ENCODE measurements at places on chromosomes 13 and 19.

- DNase-seq, result no peak
These were observed 17.1 kb upstream of the CLC start for GRCh38 chr19:39754971-39755370.

DNA sequence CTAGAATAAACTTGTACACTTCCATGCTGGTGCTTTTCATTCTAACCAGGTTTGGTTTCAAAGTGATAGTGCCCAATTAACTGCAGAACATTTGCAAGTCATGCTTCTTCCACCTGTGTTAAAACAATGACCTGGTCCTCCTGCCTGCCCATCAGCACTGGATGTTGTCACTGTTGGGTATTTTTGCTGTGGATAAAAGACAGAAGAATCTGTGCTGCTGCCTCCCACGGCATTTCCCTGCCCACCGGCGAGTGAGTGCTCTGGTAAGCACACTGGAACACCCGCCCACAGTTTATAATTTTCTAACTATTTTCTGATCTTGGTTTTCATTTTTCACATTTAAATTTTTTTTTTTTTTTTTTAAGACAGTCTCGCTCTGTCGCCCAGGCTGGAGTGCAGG lies 2.3 kb upstream of the AKAP8 start:
- no peak for DNase-seq

DNA sequence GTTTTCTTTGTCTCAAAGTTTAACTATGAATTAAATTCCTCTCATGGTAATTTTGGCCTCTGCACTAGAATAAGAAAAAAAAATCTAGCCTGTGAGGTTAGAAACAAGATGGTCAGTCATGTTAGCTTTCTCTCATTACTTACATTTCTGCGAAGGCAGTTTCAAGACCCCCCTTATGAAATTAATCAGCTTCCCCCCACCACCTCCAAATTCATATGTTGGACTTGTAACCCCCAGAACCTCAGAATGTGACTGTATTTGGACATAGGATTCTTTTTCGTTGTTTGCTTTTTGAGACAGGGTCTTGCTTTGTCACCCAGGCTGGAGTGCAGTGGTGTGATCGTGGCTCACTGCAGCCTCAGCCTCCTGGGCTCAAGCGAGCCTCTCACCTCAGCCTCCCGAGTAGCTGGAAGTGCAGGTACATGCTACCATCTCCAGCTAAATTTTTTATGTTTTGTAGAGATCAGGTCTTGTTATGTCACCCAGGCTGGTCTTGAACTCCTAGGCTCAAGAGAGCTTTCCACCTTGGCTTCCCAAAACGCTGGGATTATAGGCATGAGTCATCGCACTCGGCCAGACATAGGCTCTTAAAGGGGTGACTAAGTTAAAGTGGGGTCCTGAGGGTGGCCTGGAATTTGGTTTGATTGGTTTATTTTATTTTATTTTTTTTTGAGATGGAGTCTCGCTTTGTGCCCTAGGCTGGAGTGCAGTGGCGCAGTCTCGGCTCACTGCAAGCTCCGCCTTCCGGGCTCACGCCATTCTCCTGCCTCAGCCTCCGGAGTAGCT lies 1.4 kb downstream of the PLA2G4C start:
- DNase-seq, result no peak

- DNase-seq, result no peak
These were observed 714 bp downstream of the POLRMT start for GRCh38 chr19:632579-633067.

- DNase-seq, result no peak
These were observed 217.8 kb downstream of the LHFPL6 start for GRCh38 chr13:39385154-39385553.

DNA sequence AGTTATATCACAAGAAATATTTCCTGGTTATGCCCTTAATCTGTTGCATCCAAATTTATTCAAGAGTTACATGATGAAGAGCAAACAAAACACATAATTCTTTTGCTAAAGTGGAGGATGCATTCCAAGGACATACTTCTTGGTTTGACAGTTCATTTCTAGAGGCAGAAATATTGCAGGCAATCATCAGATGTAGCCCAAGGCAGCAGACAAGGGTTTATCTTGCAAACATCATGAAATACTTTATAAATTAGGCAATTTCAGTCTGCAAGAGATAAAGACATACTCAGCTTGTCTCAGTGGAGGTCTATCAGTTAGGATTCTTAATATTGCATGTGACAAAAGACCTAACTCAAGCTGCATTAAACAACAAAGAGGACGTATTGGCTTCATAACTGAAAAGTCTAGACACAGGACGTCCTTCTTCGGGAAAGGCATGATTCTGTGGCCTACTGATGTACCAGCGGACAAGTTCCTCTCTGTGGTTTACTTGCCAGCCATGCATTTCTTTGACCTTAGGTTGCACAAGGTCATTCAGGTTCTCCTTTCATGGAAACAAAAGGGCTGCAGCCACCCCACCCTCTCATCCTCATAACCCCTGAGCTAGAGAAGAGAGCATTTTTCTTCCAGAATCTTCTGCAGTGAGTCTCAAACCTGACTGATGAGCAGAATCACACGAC lies 204.1 kb downstream of the KATNAL1 start:
- DNase-seq, result no peak

DNA sequence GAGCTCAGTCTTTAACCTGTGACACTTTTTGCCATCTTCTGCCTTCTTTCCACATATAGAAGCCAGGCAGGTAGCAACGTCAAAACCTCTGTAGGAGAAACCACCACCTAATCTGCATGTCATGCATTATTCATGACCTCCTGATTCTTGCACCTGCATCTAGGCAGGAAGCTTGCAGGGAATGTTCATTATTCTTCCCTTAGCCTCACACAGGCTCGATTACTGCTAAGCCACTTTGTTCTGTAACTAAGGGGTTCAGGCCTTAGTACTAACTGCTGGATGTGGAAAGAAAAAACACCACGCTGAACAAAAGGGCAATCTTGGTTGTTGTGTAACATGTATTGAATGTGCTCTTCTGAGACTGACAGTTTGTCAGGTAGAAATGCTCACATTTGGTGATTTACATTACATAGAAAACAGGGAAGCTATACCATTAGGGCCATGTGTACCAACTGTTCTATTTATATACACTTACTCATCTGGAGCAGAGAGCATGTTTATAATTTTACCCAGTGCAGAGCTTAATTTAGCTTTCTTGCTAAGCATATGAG lies 366.9 kb downstream of the KLF12 start:
- no peak for DNase-seq

DNA sequence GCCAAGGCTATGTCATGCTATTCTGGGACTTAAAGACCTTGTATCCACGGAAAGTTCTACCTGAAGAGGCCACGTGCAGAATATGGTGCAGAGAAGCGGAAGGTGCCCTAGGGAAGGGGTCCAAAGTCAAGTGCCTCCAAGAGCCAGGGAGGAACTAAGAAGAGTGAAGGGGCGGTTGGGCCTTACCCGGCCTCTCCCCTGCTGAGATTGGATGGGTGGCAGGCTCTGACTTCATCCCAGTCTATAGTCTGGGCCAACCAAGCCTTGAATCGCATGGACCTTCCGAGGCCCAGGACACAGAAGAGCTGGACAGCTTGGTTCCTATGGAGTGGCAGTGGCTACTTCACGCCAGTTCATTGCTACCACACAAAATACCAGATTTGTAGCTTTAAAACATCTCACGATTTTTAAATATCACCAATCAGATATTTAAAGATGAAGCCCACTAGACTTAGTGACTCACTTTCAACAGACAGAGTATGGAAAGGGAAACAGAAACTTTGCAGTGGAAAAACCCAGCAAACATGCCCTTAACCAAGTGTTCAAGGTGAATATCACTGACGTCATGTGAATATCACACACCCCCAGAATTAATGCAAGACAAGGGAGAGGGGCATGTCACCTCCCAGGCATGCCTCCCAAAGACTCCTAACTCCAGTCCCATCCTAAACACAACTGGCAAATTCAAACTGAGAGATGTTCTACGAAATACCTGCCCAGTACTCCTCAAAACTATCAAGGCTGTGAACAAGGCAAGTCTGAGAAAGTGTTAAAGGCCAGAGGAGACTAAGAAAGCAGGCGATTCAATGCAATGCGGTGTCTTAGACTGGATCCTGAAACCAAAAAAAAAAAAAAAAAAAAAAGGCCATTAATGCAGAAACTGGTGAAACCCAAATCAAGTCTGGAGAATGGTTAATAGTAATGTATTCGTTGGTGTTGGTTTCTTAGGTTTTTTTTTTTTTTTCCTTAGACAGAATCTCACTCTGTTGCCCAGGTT lies 10.2 kb downstream of the C19orf12 start:
- no peak for DNase-seq

DNA sequence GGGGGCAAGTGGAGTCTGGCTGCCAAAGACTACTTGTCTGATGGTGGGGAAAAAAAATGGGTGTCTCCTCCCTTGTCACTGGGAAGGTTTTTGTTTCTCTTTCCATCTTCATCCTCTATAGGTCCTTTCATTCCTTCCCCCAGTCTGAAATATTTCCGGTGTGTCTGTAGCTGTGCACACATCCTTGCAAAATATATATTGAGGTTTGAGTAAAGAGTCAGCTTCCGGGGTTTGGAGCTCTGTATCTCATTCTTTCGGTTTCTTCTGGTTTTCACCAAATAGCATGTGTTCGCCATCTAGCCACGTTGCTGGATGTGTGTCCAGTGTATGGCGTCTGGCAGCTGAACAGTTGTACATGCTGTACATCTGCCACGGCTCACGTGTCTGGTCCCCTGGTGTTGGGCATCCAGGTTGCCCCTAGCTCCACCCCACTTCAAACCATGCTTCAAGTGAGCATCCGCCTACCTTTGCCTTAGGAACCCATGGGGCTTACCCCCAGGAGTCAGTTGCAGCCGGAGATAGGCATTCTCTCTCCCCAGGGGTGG lies 142.2 kb downstream of the SIPA1L3 start:
- peak; percentile 82 for DNase-seq

DNA sequence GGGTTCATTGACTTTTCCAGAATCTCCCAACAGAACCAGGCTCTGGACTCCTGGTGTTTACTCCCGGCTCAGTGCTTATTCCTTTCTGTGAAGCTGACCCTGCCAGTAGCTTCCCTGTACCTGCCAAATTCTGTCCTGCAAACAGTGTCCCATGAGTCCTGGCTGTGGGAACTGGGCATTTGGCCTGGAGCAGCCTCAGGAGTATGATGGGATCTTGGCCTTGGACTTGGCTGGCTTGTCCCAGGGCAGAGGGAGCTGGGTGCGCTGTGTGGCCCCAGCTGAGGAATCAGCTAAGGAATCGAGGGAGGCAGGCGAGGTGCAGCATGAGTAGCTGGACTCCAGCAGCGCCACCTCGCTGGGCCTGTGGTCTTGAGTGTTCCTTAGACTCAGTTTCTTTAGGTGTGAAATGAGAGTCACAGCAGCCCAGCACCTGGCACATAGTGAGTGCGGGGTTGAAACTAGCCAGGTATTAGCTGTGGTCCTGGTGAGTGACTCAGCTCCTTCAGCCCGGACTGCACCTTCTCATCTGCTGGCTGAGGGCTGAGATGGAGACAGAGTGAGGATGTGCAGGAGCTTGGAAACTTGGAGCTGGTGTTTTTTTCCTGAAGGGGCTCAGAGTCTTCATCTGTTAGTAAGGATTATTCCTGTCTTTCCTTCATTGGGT lies 10.4 kb downstream of the CLASRP start:
- no peak for DNase-seq

GRCh38 chr13:84946192-84946591 lies 853.0 kb downstream of the SLITRK6 start:
- no peak for DNase-seq

GRCh38 chr13:21048901-21049698 lies 12.3 kb downstream of the LATS2 start:
- DNase-seq, result no peak

DNA sequence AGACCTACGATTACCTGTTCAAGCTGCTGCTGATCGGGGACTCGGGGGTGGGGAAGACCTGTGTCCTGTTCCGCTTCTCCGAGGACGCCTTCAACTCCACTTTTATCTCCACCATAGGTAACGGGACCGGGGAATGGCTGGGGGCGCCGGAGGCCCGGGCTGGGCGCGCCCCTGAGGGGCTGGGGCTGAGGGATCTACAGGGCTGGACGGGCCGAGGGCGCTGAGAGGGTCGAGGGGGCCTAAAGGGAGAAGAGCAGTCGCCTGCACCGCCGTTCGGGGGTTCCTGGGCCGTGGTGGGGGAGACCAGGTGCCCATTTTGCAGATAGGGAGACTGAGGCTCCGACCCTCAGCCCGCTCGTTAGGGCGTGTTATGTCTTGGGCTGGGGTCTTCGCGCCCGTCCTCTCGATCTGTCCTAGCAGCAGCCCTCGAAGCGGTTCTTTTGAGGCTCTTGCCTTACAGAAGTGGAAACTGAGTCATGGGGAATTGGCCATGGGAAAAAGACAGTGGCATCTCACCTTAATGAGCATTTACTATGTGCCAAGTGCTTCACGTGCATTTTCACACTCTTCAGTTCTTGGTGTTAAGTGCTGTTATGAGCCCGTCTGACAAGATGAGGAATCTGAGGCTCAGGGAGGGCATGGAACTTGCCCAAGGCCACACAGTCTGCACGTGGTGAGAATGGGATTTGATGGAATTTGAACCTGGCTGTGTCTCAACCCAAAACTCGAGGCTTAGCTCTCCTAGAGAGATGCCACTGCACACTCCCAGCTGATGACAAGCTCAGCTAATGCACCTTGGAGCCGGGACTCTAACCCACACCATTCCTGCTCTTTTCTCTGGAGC lies 442 bp downstream of the RAB8A start:
- DNase-seq, result no peak

- no peak for DNase-seq
These were observed 159.1 kb downstream of the KATNAL1 start for GRCh38 chr13:30148171-30148754.

DNA sequence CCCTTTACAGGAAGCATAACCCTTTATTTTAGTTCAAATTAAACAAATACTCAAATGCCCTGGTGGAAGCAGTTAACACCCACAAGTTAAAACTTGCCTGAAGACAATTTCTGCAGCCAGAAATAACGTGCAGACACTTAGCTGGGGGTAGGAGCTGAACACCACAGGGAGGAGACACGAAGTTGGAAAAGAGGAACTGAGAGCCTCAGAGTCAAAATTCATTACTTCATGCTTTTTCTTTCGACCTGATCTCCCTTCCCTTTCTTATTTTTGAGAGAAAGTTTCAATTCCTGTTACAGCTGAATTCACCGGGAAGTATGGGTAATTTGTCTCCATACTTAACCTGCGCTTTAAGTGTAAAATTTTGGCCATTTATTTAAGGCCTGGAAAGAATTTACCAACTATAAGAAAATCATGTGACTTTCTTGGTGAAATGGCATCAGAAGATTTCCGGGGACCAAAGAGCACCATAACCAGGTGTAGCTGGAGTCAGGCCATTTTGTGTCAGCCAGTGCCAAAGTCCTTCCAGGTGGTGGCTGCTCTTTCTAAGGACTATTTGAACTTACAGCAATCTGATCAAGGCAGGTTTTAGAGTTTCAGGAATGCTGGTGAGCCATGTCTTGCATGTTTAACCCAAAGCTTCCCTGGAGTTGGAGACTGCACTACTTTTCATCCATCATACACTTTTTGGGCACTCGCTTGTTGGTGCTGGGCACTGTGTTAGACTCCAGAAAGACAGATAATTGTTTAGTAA lies 46.5 kb upstream of the RCBTB2 start:
- DNase-seq, result no peak

DNA sequence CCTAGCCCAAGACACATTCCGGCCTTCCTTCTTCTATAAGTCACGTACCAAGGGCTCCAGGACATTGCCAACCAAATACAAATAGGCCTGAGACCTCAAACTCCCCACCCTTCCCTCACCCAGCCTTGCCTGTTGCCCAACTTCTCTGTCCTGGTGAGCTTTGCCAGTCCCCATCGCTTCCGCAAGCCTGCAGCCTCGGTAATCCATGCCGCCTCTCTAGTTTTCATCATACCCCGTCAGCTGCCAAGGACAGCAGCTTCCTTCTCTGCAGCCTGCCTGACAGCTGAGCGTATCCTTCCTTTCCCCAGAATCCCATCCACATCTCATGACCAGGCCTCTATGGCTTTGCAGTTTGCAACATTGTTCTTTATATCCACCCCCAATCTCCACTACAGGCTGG lies 36.6 kb upstream of the POMP start:
- DNase-seq, result no peak

- DNase-seq, result no peak
These were observed 43.4 kb upstream of the MAP3K10 start for GRCh38 chr19:40147693-40148347.

Data from naive thymus-derived CD8-positive, alpha-beta T cell (primary cell).